ENCODE measurements at places on chromosomes 12 and 14.

DNA sequence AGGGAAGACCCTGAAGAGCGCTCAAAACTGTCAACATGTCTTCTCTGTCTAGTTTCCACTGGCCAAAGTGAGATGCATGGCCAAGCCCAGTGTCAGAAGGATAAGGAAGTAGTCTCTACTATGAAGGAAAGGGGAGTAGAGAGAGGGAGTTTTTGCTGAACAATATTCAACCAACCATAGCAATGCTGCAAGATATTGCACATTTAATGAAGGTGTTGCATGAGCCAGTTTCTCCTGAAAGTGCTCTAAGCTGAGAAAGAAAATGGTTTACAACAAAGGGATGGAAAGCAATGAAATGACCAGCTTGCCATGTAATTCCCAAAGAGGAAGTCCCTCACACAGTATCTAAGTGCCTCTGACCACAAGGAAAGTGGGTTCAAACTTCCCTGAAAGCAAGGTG is 40.0 kb upstream of the NID2 start:
- DNase-seq = no peak

DNA sequence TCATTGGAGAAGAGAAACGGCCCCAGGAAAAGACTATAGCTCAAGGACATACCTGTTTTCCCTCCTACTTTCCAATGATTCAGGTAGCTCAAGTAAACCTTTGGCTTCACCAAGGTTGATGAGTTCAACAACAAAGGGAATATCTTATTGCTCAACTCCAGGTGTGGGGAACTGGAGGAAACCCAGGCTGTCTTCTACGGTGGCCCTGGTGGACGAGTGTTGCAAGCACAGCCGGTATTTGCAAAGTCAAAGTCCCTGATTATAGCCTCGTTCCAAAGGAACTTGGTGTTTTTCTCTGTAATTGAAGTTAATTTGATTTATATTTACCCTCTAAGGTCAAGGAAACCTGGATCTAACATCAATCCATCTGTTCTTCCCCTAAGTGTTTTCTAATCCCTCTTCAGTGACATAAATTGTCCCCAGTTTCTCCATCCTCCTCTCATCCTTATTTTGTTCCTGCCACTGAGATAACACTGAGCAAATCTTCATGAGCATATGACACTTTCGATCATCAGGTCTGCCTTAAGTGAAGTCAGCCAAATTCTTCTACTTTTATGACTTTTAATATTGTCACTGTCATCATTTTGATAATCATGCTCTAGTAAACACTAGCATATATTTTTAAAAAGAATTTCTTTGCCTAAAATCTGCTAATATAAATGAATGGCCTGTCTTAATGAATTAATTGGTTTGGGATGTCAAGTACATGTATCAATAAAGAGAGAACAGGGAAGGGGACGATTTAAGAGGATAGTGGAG is 174.6 kb upstream of the TBX3 start:
- no peak for DNase-seq

DNA sequence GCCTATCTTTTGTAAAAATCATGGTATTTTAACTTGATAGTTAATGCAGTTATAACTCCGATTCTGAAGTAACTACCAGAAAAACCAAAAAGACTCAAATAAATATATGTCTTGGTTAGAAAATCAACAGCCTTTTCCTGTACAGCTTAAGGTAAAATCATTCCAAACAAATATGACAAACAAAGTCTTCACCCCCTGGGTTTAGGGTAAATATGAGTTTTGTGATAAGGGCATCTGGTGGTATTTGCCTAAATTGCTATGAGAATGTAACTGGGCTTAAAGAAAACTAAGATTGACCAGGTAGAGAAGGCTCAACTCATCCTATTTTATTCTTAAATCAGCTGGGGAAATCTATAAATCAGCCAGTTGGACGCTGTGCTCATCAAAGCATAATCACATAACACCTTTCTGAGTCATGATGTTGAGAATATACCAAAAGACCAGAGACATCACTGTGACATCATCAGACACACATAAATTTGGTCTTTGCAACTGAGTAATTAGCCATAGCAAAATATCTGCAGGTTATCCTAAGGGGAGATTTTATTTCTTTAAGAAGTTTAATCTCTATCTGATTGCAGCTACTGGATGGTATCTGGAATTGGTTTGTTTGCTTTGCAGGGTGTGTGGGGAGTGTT is 133.9 kb downstream of the STXBP6 start:
- DNase-seq = no peak

- peak; percentile 69 for DNase-seq
These were observed 21.3 kb downstream of the TBX3 start for GRCh38 chr12:114662512-114663177.

DNA sequence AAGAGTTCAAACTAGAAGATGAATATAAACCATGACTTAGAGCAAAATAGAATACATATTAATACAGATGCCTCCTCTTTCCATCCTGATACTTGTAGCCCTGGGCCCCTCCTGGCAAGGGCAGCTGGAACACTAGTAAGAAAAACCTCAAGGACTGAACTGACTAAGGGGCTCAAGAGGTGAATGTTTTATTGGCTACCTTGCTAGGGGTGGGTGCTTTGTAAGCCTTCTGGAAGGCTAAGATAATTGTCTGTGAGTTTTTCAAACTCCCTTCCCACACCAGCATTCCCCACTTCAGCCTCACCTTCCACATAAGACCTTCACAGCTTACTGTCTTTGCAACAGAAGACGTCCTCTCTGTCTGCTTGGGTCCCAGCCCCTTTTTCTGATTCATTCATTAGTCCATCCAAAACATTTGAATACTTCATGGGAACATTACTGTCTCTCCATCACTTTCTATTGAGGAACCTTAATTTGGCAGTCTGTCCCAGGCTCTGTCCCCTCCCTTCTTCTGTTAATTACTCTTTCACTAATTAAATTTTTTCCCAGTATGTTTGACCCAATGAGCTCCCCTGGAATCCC is 1.1 kb upstream of the MARCHF9 start:
- no peak for DNase-seq

DNA sequence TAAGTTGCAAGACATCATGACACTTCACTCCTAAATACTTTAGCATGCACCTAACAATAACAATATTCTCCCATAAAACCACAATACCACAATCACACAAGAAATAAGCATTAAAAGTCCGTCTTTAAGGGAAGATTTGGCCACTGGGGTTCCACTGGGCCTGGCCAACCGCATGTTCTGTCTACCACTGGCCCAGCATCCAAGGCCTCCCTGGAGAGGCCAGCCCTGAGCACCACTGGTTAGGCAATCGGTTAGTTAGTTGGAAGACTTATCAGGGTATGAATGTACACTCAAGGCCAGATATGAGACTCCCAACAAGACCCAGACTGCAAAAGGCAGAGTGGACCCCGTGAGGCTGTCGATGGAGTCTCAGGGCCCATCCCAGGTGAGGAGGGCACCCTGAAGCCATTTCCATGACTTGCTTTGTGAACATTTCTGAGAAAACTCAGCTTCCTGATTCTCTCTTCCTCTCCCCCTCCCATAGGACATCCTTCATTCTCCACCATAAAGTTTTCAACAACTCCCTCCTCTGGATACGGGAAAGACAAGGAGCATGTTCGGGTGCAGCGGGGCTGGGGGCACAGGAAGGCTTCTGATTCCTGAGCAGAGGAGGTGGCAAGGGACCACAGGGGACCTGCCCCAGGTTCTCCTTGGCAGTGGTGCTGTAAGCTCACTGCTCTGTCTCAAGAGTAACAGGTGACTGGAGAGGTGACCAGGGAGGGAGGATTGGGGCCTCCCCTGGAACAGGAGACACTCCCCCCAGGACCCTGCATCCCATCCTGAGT is 5.9 kb downstream of the PXN start:
- DNase-seq = no peak

DNA sequence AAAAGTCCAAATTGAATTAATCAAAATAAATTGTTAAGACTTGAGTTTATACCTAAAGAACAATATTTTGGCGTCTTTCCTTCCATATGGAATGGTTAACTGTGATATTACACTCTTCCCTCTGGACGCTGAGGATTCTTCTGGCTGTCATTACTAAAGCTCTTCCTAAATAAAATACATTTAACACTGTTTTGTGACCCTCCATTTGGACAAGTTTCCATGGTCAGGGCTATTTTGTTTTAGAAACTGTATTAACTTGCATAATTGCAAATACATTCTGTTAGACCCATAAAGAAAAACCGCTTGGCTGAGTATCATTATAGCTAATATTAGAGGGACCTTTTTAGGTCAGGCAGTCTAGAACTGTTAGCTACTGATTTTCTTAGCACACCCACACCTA is 87.4 kb downstream of the NAV3 start:
- DNase-seq = no peak

- no peak for DNase-seq
These were observed 645 bp downstream of the JDP2 start for GRCh38 chr14:75428230-75429104.

GRCh38 chr12:116867523-116867922 is 13.7 kb downstream of the HRK start:
- DNase-seq = no peak

DNA sequence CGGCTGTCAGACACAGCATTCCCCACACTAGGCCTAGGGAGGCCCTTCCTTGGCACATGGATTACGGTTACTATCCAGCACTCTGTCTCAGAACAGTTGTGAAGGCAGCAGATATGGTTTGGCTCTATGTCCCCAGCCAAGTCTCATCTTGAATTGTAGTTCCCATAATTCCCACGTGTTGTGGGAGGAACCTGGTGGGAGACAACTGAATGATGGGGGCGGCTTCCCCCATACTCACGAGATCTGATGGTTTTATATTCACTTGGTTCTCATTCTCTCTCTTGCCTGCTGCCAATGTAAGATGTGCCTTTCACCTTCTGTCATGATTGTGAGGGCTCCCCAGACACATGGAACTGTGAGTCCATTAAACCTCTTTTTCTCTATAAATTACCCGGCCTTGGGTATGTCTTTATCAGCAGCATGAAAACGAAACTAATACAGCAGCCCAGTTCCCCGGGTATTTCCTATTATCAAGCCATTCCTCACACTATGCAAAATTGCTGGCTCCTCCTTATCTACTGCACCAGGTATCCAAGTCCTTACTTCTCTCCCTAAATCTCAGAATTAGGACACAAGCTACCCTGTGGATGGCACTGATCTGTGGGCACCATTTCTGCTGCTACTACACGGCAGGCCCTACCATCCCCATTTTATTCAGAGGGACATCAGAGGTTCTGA is 33.3 kb downstream of the NT5DC3 start:
- DNase-seq = no peak

GRCh38 chr12:26595806-26596205 is 237.2 kb downstream of the ITPR2 start:
- DNase-seq = no peak

GRCh38 chr12:4938900-4939299 is 29.2 kb downstream of the KCNA1 start:
- DNase-seq = no peak

DNA sequence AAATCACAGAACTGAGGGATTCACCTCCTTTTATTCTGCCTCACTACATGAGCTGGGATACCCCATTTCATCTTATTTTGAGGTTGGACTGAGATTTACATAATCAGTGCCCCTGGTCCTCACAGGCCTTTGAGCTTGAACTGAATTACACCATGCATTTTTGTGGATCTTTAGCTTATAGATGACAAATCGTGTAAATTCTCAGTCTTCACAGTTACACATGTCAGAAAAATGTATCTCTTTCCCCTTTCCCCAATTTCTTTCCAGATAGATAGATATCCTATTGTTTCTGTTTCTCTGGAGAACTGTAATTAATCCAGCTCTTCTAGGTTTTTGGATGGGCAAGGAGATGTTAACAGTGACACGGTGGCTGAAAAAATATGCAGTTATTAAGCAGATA is 1778.9 kb upstream of the SEL1L start:
- no peak for DNase-seq

- DNase-seq = no peak
These were observed at the start of gene GALNT8 for GRCh38 chr12:4719821-4720636. Gene GALNT8 (plus strand): TSS chr12:4720400. CDS start chr12:4720678, 278 bp downstream.

DNA sequence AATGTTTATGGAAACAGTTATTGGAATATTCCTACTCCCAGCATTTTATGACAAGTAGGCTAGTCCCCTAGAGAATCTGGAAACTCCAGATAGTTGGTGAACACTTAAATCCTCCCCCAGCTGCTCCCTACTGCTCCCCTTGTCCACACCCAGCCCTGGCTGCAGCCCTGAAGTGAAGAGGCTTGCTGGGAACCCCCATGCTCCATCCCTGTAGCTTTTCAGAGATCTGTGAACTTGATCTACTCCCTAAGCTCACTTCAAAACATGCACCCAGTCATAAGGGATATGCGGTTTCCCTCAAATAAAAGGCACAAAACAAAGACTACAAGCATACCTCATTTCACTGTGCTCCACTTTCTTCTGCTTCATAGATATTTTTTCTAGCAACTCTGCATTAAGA is 33.2 kb downstream of the EGLN3 start:
- DNase-seq = no peak

GRCh38 chr12:58435647-58436046 is 484.7 kb downstream of the LRIG3 start:
- no peak for DNase-seq

DNA sequence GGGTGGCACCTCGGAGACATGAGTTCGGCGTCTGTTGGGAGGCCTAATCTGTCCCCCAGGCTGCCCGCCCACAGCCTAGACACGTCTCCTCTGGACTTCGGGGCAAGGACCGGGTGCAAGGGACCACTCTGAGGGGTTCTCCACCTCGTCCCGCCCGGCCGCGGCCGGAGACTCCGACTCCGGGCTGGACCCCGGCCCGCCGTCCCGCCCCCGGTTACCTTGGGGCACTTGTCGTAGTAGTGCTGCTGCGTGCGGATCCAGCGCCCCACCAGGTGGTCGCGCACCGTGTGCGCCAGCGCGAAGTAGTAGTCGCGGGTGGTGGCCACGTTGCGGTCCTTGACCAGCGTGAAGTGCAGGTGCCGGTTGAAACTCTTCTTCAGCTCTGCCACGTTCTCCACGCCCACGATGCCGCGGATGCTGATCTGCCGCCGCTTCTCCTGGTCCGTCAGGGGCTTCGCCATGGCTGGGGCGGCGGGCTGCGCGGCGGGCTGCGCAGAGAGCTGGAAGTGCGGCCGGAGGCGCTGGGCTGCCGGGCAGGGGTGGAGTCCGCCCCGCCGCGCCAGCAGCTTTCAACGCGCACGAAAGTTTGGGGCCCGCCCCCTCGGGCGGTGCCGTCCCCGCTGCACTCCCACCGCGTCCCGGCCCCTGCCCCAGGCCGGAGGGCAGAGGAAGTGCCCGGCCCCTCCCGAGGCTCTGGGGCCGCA is at the start of gene PYGL:
PYGL (minus strand) TSS at position 541 of the 704 bp plus-strand sequence; CDS start at position 461, 80 bp downstream.
- DNase-seq = peak; percentile 17

DNA sequence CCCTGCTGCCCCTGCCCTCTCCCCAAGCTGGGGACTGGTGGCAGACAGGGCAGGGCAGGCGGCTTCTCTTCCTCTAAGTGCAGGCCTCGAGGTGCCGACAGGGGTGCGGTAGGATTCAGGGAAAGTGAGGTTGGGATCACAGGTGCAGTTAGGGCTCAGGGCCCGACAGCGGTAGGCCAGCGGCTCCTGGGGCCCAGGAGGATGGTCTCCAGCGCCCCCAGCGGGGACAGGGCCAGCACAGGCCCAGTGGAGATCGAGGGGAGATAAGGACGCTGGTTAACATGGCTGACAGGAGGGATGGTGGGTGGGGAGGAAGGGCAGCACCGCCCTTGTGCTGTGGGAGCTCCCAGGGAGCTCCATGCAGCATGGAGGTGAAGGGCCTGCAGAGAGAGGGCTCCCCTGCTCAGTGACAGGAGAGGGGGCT is 935 bp upstream of the CRIP1 start:
- peak; percentile 47 for DNase-seq

GRCh38 chr14:72774141-72774540 is 119.8 kb downstream of the DPF3 start:
- no peak for DNase-seq

GRCh38 chr14:34682787-34683321 is 31.5 kb downstream of the CFL2 start:
- DNase-seq = peak; percentile 11
